CD4-positive, alpha-beta T cell treated with Interleukin-15 for 4 hours (primary cell): ENCODE measurements at places on chromosomes 7 and 10.

DNA sequence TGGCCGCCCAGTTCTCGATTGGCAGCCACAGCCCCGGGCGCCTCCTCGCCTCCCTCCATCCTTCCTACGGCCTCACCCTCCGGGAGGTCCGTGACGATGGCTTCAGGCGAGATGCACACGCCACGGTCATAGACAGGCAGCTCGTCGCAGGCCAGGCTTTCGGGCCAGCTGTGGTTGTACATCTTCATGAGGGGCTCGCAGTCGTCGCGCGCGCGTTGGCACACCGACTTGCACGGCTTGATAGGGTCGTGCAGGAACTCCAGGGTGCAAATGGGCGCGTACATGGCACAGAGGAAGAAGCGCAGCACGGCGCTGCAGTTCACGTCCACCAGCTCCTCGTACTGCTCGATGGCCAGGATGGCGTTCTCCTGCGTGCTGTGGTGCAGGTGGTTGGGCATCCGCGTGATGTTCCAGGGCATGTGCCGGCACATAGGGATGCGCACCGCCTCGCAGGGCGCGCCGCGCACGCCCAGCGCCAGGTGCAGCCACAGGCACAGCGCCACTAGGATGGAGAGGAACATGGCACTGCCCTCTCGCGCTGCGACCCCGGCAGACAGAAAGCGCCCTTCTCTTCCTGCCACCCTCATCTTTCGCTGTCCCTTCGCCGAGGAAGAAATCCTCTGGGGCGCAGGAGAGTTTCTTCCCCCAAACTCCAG, 472 bp downstream of the SFRP4 start:
- DNase-seq: no peak

DNA sequence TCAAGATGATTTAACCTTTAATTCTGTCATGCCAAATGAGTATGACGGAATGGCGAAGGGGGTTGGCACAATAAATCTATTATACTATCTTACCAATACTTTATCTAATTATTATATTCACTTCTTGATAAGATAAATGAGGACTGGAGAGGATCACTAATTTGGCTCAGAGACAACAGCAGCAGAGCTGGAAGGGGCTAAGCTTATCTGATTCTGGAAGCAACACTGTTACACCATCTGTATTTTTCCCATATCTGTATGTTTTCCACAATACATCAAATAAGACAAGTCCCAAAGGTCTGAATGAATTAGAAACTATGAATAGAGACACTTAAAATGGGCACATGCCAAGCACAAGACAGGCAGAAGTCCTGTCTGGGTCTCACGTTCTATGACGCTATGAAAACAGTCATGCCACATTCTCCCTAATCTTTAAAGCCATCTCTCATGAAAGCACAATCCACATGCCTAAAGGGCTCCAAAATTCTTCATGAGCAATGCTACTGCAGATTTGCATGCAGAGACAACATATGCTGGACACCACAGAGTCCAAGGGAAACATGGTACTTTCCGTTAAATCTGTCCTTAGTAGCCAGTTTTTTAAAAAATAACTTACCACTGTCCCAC, 88.3 kb downstream of the SLC25A13 start:
- no peak for DNase-seq

GRCh38 chr10:72132854-72133253, 44.5 kb upstream of the SPOCK2 start:
- no peak for DNase-seq

- DNase-seq: no peak
These were observed 79.8 kb upstream of the HABP2 start for GRCh38 chr10:113473011-113473410.

- DNase-seq: no peak
These were observed 51.1 kb downstream of the DPYSL4 start for GRCh38 chr10:132237871-132238270.

DNA sequence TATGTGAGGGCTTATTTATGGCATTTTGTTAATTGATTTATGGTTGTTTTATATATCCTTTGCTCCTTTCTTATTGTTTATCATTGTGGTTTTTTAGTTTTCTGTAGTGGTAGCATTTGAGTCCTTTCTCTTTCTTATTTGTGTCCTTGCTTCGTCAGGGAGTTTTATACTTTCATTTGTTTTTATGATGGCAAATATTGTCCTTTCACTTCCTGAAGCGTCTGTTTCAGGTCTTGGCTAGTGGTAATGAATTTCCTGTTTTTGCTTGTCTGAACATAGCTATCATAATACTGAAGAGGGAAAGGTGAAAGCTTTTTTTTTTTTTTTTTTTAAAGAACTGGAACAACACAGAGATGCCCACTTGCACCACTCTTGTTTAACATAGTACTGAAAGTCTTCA, 228.2 kb downstream of the ATRNL1 start:
- DNase-seq: no peak

GRCh38 chr10:104127411-104127810, 5.4 kb downstream of the SFR1 start:
- DNase-seq: no peak

- DNase-seq: no peak
These were observed 127.1 kb upstream of the VIPR2 start for GRCh38 chr7:159271781-159272180.

GRCh38 chr7:99229234-99229633, 21.3 kb upstream of the KPNA7 start:
- no peak for DNase-seq

- DNase-seq: no peak
These were observed at the start of gene NKX1-2 for GRCh38 chr10:124450012-124450782. Gene NKX1-2 (minus strand): TSS chr10:124450035. CDS start chr10:124449943, 92 bp downstream.

- DNase-seq: no peak
These were observed 6.7 kb upstream of the IMMP2L start for GRCh38 chr7:111568870-111569462.

- DNase-seq: no peak
These were observed 521.1 kb downstream of the GATA3 start for GRCh38 chr10:8575620-8576019.

DNA sequence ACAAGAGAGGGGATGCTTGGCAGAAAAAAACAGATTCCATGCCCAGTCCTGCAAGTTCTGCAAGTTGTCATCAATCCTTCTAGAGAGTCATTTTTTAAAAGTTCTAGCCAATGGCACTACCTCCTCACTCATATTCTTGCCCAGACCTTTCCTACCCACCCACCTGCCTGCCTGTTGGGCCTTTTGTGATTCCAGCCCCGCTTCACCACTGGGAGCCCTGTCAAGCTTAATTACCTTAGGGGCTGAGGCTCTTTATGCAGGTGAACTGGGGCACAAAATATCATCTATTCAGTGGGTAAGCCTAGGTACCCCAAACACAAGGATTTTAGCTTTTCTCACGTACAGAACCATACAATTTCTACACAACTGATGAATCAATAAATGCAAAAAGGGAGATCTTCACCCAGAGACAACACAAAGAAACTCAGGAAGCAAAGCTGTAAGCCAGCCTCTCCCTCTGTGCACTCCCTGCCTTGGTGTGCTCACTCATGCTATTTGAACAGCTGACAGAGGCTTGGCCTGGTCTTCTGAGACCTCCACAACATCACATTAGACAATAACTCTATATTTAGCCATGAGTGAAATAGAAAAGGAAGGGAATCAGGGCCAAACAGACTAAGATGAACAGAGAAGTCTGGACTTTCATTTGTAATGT, 222.6 kb downstream of the HTR7 start:
- no peak for DNase-seq

- no peak for DNase-seq
These were observed 219.9 kb downstream of the FGFR2 start for GRCh38 chr10:121378251-121378801.

- no peak for DNase-seq
These were observed 473.5 kb upstream of the ZMIZ1 start for GRCh38 chr10:78595269-78595619.

GRCh38 chr10:93346694-93347093, 135.4 kb downstream of the MYOF start:
- no peak for DNase-seq

GRCh38 chr7:16204953-16205352, 216.4 kb downstream of the CRPPA start:
- DNase-seq: no peak

DNA sequence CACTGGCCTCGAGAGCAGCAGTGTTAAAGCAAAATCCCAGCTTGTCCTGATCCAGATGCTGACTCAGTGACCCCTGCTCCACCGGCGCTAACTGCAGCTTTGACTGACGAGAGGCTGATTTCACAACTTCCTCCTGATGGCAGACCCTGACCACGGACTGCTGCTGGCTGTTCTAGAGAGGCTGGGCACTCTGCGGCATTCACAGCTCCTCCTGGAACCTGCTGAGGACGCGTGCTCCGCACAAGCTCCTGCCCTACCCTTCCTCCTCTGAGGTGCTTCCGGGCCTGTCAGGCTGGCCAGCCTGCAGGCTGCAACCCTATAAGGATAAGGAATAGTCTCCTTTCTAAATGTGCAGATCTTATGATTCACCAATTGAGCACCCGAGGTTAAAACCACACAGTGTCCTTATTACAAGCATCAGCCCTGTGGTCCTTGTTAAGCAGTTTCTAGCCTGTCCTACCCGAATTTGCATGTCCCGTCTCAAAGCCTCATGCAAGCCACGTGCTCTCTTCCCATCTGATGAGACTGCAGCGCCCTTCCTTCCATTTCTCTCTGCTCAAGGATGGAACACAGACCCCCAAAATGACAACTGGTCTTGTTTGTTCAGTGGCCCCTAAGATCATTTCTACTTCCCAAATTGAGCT, 35.5 kb upstream of the NCAPG2 start:
- no peak for DNase-seq

- no peak for DNase-seq
These were observed 76.1 kb upstream of the ANK3 start for GRCh38 chr10:60465801-60466200.

DNA sequence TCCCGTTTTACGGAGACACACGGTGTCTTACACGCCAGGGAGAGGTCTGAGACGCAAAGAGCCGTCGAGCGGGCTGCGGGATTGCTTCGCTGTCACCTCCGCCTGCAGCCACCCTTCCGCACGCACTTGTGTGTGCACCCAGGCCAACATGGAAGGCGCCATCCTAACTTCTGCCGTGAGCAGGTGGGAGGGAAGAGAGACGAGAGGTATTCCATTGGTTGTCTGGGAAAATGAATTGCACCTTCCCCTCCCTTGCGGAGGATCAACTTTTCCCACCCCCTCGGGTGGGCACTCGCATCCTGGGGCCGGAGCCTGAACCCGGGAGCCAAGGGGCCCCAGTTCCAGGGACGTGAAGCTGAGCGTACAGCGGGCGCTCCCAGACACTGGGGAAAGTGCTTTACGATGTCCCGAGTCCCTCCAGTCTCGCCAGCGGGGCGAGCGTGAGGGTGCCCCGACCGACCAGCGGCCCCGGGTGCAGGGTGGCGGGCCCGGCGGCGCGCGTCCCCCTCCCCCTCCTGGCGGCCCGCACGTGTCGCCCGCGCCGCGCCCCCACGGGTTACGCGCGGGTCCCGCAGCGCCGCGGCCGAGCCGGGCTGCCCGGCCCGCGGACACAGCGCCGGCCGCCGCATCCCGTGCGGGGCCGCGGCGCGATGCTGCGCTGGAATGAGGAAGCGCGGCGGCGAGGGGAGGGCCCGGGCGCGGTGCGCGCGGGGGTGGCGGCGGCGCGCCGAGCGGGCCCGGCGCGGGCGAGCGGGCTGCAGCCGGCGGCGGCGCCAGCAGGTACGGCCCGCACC, 984 bp upstream of the IKZF1 start:
- DNase-seq: no peak

DNA sequence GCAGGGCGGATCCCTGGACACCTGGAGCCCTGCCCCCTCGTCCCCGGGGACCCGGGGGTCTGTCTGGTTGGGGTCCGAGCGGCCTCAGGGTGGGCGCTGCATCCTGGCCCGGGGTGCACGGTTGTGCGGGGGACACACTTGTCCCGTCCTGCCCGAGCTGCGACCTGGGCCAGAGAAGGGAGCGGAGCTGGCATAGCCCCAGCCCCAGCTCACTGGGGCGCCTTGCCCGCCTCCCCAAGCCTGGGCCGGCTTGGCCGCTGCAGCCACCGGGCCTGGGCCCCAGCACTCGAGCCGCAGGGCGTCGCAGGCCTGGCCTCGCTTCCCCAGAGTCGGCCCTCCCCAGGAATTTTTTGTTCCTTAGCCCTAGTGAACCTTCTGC, 54.5 kb downstream of the GLRX3 start:
- no peak for DNase-seq

DNA sequence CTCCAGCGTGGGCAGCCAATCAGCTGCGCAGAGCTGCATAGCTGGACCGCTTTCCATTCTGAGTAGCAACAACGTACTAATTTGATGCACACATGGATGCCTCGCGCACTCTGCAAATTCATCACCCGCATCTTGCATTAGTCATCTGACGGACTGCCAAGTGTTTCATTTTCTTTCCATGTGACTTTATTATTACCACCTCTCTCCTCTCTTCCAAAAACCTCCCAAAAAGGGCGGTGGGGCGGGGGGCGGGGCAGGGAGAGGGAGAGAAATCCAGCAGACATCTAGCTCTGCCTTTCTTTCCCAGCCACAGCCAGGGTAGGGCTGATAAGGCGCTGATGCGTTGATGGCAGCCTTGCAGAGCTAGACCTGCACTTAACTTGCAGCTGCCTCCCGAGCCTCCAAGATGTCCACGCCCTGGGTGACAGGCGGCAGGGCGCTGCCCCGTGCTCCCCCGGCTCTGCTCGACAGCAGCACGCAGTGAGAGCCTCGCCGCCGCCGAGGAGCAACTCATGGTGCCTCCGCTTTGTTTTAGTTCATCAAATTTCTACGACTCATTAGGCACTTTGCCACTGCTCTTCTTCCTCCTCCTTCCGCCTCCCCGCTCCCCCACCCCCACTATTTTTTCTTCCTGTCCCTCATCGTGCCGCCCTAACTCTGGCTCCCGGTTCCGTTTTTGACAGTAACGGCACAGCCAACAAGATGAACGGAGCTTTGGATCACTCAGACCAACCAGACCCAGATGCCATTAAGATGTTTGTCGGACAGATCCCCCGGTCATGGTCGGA, 147.3 kb downstream of the CELF2 start:
- DNase-seq: peak; percentile 81

GRCh38 chr10:26432938-26433337, 5.2 kb upstream of the APBB1IP start:
- no peak for DNase-seq

DNA sequence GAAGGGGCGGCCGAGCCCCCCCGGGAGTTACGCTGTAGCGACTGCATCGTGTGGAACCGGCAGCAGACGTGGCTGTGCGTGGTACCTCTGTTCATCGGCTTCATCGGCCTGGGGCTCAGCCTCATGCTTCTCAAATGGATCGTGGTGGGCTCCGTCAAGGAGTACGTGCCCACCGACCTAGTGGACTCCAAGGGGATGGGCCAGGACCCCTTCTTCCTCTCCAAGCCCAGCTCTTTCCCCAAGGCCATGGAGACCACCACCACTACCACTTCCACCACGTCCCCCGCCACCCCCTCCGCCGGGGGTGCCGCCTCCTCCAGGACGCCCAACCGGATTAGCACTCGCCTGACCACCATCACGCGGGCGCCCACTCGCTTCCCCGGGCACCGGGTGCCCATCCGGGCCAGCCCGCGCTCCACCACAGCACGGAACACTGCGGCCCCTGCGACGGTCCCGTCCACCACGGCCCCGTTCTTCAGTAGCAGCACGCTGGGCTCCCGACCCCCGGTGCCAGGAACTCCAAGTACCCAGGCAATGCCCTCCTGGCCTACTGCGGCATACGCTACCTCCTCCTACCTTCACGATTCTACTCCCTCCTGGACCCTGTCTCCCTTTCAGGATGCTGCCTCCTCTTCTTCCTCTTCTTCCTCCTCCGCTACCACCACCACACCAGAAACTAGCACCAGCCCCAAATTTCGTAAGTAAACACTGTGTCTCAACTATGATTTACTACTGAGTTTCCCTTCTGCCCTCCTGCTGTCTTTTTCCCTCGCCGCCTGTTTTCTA, 666 bp downstream of the NRG3 start:
- no peak for DNase-seq
